ENCODE measurements at places on chromosomes 7 and 10.
A peak's percentile ranks its signal among the peaks of the same experiment; 100 is the strongest.

GRCh38 chr10:103547391-103547946, 54.0 kb downstream of the NEURL1 start:
- no peak for DNase-seq

DNA sequence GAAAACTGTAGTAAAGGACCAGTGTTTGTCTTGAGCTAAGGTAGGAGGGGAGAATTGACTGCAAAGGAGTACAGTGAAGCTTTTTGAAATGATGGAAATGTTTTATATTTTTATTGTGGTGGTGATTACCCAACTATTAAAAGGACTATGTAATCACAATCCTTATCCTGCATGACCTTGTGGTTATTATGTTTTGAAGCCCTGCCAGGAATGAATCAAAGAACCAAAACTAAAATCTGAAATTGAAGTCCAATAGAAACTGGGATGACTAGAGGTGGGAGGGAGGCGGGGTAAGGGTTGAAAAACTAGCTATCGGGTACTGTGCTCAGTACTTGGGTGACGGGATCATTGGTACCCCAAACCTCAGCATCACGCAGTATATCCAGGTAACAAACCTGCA, 8.2 kb downstream of the CCDC7 start:
- DNase-seq = no peak

DNA sequence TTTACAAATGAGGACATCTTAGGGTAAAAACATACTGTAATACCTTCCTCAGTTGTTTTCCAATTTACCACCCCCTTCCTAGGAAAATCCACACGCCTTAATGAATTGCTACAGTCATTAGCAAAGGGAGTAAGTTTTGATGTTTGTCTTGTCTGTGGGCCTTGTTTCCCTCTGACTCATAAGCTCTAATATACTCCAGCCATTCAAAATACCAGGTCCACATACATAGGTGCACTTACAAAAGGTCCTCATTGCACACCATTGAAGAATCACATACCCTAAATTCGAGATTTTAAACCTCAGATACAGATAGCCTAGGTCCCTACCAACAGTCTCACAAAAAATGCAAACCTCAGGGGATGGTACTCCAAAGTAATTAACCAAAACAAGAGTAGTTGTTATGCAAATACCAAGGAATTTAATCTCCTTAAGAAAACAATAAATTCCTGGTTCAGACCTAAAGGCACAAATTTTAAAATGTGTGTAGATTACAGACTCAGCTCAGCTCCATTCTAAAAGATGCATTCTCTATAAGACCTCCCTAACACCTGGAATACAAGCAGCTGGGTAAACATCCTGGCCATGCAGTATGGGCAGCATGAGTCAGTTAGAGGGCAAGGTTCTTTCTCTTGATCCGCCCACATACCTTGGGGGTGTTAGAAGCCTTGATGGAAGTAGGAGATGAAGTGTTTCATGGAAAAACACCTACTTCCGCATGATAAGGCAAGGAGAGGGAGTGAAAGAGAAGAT, 3.0 kb upstream of the LIPK start:
- DNase-seq = no peak

GRCh38 chr7:123425246-123425645, 109.1 kb downstream of the IQUB start:
- no peak for DNase-seq

- DNase-seq = peak; percentile 41
Observed at GRCh38 chr7:116030651-116031276, at the start of gene TFEC. Gene TFEC, minus strand, starts transcription at chr7:116030763. Its CDS starts 46,322 bp downstream, at chr7:115984441.

GRCh38 chr10:116444527-116445142, 17.0 kb downstream of the PNLIPRP3 start:
- DNase-seq = peak; percentile 4

GRCh38 chr7:73779517-73779916, 9.4 kb upstream of the CLDN3 start:
- DNase-seq = no peak

DNA sequence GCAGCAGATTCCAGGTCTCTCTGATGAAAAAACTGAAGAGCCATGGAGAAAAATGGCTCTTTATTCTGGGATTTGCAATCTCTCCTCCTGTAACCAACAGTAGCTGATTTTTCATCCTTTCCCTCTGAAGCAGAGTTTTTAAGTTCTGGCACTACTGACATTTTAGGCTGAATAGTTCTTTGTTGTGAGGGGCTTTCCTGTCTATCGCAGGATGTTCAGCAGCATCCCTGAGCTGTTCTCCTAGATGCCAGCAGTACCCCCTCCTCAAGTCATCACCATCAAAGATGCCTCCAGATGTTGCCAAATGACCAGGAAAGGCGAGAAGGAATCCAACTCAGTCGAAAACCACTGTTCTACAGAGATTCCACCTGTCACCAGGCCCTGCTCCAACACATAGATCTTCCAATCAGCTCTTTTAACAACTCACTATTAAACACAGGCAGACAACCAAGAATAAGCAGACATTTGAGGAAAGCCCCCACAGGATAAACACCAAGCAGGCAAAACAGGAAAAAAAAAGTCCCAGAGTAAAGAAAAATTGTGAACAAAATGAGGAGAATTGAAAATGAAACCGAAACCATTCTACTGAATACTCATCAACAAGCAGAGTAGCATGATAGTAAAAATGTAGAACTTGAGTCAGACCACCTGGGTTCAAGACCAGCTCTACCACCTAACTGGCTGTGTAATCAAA, 124.8 kb downstream of the MPP7 start:
- no peak for DNase-seq

DNA sequence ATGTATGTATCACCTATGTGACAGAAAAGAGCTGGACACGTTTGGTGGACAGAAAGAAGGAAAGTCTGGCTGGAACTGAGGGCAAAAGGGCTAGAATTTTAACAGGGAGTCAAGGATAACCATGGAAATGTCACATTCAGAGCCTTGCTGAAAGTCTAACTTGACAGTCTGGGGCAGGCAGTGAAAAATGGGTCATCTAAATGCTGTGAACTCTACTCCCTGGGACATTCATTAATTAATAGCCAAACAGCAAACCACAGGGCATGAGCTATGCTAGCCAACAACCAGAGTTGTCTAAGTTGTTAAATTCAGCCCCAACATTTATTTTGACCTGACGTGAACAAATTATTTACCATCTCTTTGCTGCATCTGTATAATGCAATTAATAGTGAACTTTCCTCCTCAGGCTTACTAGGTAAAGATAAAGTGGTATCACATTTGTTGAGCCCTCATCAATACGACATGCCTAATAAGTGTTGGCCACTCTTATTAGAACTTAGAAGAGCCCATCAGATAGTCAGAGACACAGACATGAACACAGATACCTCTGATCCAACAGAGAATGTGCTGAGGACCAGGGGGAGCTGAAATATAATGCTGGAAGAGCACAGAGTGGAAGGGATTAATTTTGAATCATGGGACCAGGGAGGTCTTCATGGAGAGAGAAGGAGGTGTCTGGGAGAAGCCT, 109.9 kb downstream of the SORCS1 start:
- DNase-seq = no peak

GRCh38 chr7:108178398-108178797, 48.2 kb upstream of the LAMB4 start:
- no peak for DNase-seq

GRCh38 chr7:47807756-47808155, 140.5 kb downstream of the PKD1L1 start:
- DNase-seq = no peak

GRCh38 chr7:22250390-22250789, 106.6 kb downstream of the RAPGEF5 start:
- no peak for DNase-seq

- no peak for DNase-seq
Observed at GRCh38 chr10:93113042-93113441, 39.3 kb downstream of the CYP26A1 start.

- no peak for DNase-seq
Observed at GRCh38 chr10:114802177-114802576, 19.4 kb upstream of the FHIP2A start.

DNA sequence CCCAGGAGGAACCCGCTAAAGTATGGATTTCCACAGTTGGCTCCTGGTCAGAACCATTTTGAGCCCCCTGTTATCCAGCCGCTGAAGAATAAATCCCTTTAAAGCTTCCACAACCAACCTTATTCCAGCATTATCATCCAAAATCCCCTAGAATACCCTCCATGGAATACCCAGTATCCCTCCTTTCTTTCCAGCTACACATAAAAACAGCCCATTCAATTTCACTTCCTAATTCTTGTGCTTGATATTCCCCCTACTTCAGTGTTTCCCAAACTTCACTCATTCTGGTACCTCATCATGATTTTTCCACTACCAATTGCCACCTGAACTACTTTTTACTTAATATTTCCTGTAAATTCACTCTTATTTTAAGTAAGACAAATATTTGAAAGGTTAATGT, 3.1 kb downstream of the MACC1 start:
- DNase-seq = no peak

DNA sequence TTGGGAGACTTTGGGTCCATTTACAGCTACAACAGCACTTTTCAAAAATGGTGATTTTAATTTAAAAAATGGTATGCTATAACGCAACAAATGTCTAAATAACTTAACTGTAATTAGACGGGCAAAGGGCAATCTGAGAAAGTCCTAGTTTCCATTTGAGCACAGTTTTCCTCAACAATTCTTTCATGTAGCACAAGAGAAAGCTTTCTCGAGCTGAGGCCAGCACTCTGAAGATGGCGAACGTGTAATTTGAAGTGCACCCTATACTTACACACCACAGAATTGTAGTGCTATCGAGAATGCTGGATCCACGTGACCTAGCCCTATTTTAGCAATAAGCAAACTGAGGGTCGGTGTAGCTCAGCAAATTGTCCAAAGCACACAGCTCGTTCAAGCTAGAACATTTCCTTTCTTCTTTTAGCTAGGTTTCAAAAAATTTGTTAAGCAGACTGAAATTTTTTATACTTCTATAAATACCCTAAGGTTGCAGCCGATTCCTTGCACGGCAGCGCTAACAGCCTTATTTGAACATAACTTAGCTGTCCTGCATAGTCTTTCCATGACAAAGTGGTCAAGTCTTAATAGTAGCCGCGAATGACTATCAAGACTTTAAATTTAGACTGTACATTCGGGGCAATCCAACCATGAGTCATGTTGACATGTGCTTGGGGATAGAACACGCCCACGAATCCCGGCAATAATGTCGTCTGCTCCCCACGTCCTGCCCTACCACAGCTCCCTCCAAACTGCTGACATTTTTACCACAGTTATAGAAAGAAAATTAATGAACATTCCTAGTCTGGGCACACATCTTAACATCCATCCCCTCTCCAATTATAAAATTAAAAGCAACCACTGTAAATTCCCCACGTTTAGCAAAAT, 10.0 kb downstream of the KLF6 start:
- no peak for DNase-seq

DNA sequence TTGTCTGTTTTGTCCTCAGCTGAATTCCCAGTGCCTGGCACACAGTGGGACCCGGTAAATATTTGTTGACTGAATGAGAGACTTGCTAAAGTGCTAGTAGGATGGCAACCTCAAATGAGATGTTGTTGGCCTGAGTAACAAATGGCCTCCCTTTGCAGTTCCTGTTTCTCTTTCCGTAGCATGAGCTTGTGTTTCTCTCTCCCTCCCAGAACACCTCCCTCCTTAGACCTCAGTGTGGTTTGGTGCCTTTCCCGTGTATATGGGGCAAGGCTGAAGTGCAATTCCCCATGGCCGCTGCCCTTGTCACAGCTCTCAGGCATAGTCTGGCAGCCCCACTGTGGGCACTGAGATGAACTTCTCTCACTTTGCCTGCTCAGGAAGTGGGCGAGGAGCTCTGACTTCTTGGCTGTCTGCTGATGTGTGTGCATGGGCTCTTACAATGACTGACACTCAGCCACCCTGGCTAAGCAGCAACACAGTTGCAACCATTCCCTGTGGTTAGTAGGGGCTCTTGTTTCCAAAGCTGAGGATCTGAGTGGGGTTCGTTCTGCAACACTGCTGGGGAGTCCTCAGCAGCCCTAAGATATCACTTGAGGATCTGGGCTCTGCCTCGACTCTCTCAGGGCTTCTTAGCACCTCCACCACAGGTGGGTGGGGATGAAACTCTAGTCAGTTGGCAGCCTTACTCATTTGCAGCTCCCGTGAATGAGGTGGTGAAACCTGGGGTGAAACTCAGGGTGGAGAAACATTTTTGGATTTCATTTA, 136.1 kb downstream of the ICA1 start:
- DNase-seq = no peak

- DNase-seq = no peak
Observed at GRCh38 chr7:74511345-74511744, 57.6 kb downstream of the GTF2IRD1 start.

DNA sequence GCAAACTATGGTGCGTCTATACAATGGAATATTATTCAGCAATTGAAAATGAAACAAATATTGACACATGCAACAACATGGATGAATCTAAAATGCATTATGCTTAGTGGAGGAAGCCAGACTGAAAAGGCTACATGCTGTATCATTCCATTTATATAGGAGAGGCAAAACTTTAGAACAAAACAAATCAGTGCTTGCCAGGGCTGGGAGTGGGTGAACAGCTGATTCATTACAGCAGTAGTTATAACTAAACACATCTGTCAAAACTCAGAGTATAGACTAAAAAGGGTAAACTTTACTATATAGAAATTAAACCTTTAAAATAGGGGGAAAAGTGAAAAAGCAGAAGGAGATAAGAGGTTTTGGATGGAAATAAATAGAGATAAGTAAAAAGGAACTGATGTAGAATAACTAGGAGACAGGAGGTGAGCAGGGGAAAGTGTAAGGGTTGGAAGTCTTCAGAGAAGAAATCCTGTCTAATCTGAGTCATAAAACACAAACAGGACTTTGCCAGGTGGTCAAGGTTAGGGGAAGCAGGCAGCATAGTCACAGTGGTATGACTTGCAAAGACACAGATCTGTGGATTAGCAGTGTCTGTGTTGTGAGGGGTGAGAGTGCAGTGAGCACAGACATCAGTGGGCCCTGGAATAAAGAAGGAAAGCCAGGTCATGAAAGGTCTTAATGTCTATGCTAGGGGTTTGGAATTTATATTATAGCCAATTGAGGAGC, 349.8 kb downstream of the PHTF2 start:
- no peak for DNase-seq

DNA sequence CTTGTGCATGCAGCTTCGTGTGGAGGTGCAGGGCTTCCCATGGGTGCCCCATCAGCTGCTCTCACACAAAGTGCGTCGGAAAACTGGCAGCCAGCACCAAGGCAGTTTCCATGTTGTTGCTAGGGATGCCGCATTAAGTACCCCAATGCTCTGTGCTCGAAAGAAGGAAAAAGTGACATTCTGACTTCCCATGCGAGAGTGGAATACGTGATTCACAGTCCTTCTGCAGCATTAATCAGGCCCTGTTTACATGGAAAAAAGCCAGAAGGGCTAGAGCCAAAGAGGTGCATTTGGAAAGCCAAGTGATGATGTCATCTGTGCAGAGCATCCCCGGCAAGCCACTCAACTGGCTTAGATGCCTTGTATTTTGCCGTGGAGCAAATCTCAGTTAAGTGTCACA, 258.3 kb downstream of the GATA3 start:
- DNase-seq = no peak
